Esophagus muscularis mucosa (tissue), 4 donors: ENCODE measurements at places on chromosomes 11 and 22. TPM values are rescaled to one million over a fixed set of nuclear protein-coding genes. Genes with fewer than 3 reads are reported as not detected.

The PIH1D2 gene
- total RNA-seq = 0.92 TPM

The CRYBB3 gene
- not detected for total RNA-seq

The RRAS2 gene
- 40.7 TPM for total RNA-seq

The GVQW3 gene
- total RNA-seq = 0.50 TPM

The MS4A3 gene
- not detected for total RNA-seq

The RCOR2 gene
- total RNA-seq = 0.40 TPM

The PGA3 gene
- not detected for total RNA-seq

The ROBO4 gene
- total RNA-seq = 30.0 TPM

The GSTT2B gene
- 9.9 TPM for total RNA-seq

The CTSC gene
- total RNA-seq = 59.0 TPM

The CARNS1 gene
- total RNA-seq = 0.83 TPM

The OR6A2 gene
- total RNA-seq = not detected

The PHOX2A gene
- total RNA-seq = 1.3 TPM

The RFPL2 gene
- not detected for total RNA-seq

The PRG3 gene
- not detected for total RNA-seq

The GAS2L1 gene
- 25.8 TPM for total RNA-seq

The RFPL1 gene
- total RNA-seq = not detected

The KDELR3 gene
- 3.5 TPM for total RNA-seq

The TMEM191C gene
- total RNA-seq = not detected

The NUCB2 gene
- 43.6 TPM for total RNA-seq

The TBX10 gene
- not detected for total RNA-seq

The JHY gene
- 9.6 TPM for total RNA-seq

The IFITM10 gene
- 0.58 TPM for total RNA-seq

The RAG1 gene
- total RNA-seq = 0.33 TPM

The PAX6 gene
- not detected for total RNA-seq

The MUC15 gene
- 0.42 TPM for total RNA-seq

The LUZP2 gene
- total RNA-seq = not detected

The C11orf87 gene
- not detected for total RNA-seq

The MS4A6A gene
- 63.1 TPM for total RNA-seq

The CBLIF gene
- total RNA-seq = not detected

The NUDT8 gene
- total RNA-seq = 1.9 TPM

The CACNA1I gene
- 0.33 TPM for total RNA-seq

The NXPE1 gene
- total RNA-seq = not detected

The CSNK2A3 gene
- total RNA-seq = 2.8 TPM

The VPREB1 gene
- not detected for total RNA-seq

The VSIG10L2 gene
- 0.39 TPM for total RNA-seq

The OR10G8 gene
- not detected for total RNA-seq

The MRGPRF gene
- total RNA-seq = 119 TPM

The C22orf42 gene
- 0.26 TPM for total RNA-seq

The LRRC56 gene
- 0.19 TPM for total RNA-seq

The NPTXR gene
- 8.7 TPM for total RNA-seq

The ADAMTS15 gene
- total RNA-seq = 10.5 TPM

The APOA4 gene
- not detected for total RNA-seq

The ELMOD1 gene
- total RNA-seq = 0.39 TPM

The WNT7B gene
- total RNA-seq = not detected

The OAF gene
- total RNA-seq = 51.5 TPM

The FGF4 gene
- not detected for total RNA-seq

The MGAT3 gene
- total RNA-seq = 7.1 TPM

The EIF3M gene
- total RNA-seq = 237 TPM

The KLHDC7B gene
- total RNA-seq = not detected

The MIAT gene
- total RNA-seq = 0.42 TPM
